Uterus (tissue), 4 donors: ENCODE measurements at places on chromosomes 7 and 10. TPM values are rescaled to one million over a fixed set of nuclear protein-coding genes. Genes with fewer than 3 reads are reported as not detected.

- no peaks in the 10 kb centered on the region for H3K4me1 ChIP-seq
- H3K27ac ChIP-seq = no peak overlapping the region
- peak; percentile 65 for DNase-seq
- H3K27me3 ChIP-seq = no peaks in the 10 kb centered on the region
These were observed 5.0 kb upstream of the GBX1 start for GRCh38 chr7:151172273-151173141.

Gene FRMPD2
- 0.26 TPM for total RNA-seq

Gene RAPGEF5
- 60.5 TPM for total RNA-seq

GRCh38 chr7:27600247-27600646 lies 62.4 kb downstream of the HIBADH start:
- H3K4me3 ChIP-seq = no peak overlapping the region
- no peak for DNase-seq
- H3K4me1 ChIP-seq = no peaks in the 10 kb centered on the region
- H3K27ac ChIP-seq = no peak overlapping the region

Gene LHFPL3
- not detected for total RNA-seq

DNA sequence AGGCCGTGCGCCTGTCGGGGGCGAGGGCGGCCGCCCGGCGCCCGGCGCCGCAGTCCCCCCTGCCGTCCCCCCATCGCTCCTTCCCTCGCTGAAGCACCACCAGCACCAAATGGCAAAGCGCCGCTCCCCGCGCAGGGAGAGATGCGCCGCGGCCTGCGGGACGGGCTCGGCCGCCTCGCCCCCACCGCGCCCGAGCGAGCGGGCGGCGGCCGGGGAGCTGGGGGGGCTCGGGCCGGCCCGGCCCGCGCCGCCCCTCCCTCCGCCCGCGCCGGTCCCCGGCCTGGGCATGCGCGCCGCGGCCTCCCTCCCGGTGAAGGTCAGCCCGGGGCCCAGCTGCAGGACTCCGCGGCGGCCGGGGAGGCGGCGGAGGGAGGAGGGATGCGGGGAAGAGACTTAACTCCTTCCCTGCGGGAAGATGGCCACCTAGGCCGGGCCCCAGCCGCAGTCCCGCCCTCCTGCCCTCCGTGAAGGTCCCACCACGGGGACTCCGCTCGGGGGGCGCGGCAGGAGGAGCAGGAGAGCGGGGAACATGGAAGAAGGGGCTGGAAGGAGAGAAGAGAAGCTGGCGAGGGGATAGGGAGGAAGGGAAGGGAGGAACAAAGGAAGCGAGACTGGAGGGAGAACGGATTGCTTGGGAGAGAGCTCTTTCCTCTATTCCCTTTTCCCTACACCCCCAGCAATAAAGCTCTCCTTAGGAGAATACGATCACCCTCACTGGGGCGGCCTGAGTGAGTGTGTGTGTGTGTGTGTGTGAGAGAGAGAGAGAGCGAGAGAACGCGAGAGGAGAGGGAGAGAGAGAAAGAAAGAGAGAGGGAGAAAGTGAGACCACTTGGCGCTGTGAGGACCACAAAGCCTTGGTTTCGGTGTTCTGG lies 3.4 kb upstream of the SMARCD3 start:
- H3K4me1 ChIP-seq = no peaks in the 10 kb centered on the region
- H3K36me3 ChIP-seq = no peaks in the 10 kb centered on the region
- H3K4me3 ChIP-seq = peak overlapping the region; percentile 63
- peak overlapping the region; percentile 95 for H3K27ac ChIP-seq

DNA sequence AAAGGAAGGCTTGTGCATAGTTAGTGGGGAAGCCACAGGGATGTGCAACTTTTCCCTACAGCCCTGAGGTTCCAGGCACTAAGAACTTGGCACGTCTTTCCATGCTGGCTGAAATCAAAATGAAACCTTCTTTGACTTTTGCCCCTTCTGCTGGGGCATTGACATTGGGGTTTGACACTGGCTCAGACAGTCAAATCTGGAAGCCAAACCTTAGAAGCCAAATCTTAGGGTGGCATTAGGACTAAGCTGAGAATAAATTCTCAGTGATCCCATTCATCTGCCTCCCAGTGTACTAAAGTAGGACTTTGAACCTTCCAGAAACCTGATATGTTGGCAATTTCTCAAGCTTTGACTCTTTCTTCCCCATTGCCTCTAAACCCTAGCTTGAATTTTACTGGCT lies 31.3 kb upstream of the INSYN2A start:
- H3K27me3 ChIP-seq = no peaks in the 10 kb centered on the region
- H3K36me3 ChIP-seq = no peaks in the 10 kb centered on the region
- H3K4me3 ChIP-seq = no peak overlapping the region
- no peak overlapping the region for H3K27ac ChIP-seq
- no peak for DNase-seq

DNA sequence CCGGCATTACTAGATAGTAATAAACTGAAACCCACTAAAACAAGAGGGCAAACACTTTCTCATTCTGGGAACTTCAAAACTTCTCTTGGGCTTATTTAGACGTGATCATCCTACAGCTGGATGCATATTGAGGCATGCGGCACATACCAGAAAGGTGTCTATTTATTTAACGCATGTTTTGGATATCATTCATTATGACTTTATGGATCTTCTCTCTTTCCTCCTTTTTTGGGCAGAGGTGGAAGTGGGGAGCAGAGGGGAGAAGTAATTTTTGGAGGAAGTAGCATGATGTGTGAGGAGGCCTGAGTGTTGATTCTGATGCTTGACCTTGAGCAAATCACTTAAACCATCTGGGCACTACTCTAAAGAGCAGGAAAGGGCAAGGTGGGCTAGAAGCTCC lies 270.6 kb downstream of the TRIL start:
- no peaks in the 10 kb centered on the region for H3K4me1 ChIP-seq
- no peak overlapping the region for H3K27ac ChIP-seq
- H3K36me3 ChIP-seq = no peaks in the 10 kb centered on the region
